ENCODE measurements at places on chromosomes 1 and 21.
A peak's percentile ranks its signal among the peaks of the same experiment; 100 is the strongest.

DNA sequence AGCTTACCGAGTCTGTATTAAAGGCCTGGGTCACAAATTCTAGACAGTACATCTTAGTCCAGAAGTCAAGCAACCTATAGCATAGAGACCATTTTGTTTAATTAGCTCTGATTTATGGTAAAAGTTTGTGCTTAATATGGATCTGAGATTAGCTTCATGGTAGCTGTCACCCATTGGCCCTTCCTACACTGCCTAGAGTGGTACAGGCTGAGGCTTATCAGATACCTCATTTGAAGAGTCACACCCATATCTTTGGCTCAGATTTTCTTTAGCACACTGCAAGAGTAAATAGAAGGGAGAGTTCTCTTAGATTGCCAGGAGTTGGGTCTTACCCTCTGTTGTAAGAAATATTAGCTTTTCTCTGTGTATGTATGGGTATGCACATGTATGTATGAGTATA lies 3.6 kb downstream of the AK4 start:
- DNase-seq: no peak

GRCh38 chr1:119298687-119299303 lies 69.8 kb upstream of the HAO2 start:
- no peak for DNase-seq

- no peak for DNase-seq
Measured at GRCh38 chr1:57279909-57280666, 143.8 kb downstream of the DAB1 start.

- DNase-seq: peak; percentile 15
Measured at GRCh38 chr1:67635055-67635809, 49.8 kb upstream of the GADD45A start.

GRCh38 chr21:18810136-18810535 lies 406.6 kb upstream of the TMPRSS15 start:
- no peak for DNase-seq

DNA sequence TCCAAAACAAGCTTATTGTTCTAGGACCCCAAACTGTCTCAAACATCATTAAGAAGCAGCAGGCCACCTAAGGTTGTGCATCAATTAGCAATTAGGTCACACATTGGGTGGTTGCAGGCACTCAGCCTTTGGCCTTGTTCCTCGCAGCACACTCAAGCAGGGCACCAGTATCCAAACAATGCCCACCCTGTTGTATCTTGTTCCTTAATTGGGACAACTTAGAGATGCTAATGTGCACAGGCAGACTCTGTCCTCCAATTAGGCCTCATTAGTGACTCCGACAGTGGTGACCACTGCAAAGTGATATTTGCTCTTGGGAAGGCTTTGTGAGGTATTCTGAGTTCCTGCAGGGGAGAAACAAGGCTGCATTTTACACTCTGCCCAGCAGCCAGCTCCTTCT lies 515.1 kb upstream of the PTBP2 start:
- no peak for DNase-seq

- peak; percentile 74 for DNase-seq
Measured at GRCh38 chr21:37072274-37072987, 440 bp downstream of the PIGP start.

DNA sequence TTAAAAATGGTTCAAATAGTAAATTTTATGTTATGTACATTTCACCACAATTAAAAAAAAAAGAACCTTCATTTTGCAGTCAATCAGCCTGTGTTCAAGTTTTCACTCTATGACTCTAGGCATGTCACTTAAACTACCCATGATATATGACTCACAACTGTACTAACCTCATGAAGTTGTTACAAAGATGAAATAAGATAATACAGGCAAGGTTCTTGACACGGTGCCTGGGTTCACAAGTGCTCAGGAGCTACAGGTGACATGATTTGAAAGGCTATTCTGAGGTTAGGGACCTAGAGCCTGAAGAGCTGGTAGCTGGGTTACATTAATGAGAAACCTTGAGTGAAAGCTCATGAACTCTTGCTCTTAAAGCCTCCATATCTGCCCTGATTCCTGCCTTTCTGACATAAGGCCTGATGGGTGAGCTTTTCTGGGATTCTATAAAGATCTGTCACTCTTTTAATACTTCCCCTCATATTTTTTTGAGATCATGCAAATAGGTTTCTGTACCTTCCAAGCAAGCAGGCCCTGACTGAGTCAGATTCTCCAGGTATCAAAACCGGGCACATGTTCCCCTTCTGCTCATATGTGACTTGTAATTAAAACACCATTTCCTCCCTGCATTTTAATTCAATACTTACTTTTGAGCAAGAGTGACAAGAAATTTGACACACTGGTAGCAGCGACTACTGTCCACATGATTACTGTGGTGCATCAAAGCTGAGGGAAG lies 34.0 kb downstream of the PCSK9 start:
- no peak for DNase-seq

- peak; percentile 13 for DNase-seq
Measured at GRCh38 chr1:32724678-32725614, 22.4 kb upstream of the SYNC start.

DNA sequence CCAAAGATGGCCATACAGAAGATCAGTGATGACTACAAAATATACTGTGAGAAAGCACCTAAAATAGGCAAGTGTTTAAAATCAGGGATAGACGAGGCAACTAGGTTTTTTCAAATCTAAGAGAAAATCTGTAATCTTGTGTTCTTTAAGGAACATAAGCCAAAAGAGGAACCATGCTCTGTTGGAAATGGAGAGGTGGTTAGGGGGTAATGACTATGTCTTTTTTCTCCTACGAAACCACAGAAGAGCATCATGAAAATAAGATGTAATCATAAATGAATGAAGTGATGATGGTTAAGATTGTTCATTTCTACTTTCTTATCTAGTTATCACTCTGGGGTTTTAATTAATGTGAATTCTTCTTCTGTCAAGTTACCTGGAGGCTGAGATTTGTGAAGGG lies 43.1 kb downstream of the RGSL1 start:
- DNase-seq: no peak

- no peak for DNase-seq
Measured at GRCh38 chr21:37408464-37409193, 42.1 kb downstream of the DYRK1A start.

- no peak for DNase-seq
Measured at GRCh38 chr1:114090738-114091505, 62.7 kb downstream of the SYT6 start.

DNA sequence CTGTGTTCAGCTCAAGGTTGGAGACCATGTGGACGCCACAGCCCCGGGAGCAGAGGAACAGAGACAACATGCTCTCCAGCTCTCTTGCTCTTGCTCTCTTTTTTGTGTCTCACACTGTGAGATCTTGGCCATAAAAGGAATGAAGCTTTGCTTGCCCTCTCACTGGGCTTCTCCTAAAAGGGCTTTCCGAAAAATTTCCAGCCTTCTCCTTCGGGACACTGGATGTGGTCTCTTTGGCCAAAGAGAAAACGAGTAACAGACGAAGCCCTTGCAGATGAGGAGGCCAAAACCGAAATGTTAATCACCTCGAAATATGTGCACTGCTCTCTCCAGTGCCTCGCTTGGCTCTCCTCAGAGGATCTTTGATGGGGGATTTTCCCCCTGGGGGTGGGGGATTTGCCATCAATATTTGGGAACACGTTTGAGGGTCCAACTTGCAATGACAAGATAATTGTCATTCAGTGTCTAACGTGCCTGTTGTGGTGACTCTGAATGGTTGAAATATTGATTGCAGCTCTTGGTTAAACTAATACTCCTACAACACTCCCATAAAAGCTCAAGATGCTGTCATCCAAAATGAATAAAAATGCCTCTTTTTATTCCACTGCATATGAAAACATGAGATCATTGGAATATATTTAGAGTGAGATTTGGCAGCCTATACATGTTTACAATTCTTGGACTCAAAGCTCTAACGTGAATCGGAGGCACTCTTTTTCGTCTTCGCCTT lies 68.6 kb upstream of the ANGPTL1 start:
- DNase-seq: no peak

DNA sequence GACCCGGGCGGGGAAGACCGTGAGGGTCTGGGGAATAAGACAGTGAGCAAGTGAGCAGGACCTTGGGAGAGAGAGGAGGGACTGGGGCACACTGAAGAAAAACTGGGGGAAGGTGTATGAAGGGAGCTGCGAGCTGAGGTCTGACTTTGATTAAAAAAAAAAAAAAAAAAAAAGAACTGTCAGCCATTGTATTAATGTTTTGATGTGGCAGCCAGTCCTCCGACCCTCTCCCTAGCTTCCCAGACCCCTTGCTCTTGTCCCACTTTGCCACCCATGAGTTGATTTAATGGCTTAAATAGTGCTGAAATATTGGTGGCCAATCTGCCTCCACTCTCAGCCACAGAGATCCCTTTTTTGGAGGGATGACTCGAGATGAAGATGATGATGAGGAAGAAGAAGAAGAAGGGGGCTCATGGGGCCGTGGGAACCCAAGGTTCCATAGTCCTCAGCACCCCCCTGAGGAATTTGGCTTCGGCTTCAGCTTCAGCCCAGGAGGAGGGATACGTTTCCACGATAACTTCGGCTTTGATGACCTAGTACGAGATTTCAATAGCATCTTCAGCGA lies 652 bp downstream of the HAX1 start:
- DNase-seq: no peak

- DNase-seq: no peak
Measured at GRCh38 chr1:208254376-208254775, 10.2 kb upstream of the PLXNA2 start.

DNA sequence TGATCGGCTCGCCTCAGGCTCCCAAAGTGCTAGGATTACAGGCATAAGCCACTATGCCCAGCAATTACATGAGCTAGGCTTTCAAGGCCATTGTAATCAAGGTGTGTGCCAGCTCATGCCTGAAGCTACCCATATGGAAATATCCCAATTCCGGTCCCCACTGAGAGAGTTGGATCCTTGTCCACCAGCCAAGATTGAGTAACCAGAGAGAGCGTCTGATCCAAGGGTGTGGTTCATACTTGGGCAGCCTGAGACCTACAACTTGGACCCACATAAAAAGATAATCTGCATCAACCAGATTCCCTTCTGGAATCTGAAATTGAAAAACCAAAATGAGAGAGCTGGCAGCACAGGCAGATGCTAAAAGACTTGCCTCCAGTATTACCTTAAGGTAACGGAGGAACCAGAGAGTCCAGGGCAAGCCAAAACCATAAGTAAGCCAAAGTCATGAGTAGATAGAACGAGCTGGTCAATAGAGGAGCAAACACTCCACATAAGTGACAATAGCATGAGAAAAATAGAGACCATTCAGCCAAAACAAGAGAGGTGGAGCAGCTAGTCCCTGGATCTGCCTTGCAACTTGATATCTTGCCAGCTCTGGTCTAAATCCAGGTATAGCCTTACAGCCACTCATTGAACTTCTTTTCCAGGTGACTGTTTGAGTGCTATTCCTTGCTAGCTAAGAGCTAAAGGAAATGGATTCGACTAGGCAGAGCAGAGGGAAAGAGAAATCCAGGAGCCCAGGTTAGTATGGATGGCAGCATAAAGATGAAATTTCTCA lies 63.8 kb upstream of the ATP1A1 start:
- no peak for DNase-seq

DNA sequence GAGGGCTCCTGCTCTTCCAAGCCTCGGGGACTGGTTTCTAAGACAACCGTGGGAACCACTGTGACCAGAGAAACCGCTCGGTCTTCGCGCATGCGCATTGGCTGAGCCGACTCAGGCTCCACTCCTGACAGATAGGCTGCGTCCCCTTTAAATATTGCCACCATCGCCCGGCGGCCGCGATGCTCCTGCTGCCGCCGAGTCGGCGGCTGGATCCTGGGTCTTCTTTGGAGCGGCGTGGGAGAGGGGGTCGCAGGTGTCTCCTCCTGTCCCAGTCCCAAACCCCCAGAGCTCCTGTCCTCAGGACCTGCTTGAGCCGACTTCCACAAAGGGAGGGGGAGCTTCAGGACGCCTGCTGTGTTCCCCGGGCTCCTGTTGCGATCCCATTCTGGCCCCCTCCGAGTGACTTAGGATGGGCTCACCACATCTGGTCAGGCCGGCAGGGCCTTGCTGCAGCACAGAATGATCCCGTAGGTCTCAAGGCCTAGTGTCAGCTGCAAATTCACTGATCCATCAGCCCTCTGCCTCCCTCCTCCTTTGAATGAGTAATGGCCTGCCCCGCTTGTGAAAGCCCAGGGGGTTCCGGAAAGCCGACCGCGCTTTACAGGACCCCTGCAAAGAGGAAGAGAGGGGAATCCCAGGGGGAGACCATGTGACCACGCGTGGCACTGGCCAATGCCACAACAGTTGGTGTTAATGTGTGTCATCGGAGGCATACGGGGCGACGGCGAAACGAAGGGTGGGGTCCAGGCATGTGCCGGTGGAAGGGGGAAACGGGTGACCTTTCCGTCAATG lies 683.2 kb upstream of the TPTE start:
- no peak for DNase-seq

- no peak for DNase-seq
Measured at GRCh38 chr1:21906173-21907078, 30.7 kb downstream of the HSPG2 start.

GRCh38 chr1:245475961-245476516 lies 321.3 kb downstream of the KIF26B start:
- DNase-seq: no peak

- no peak for DNase-seq
Measured at GRCh38 chr1:216662681-216663080, 60.5 kb downstream of the ESRRG start.

DNA sequence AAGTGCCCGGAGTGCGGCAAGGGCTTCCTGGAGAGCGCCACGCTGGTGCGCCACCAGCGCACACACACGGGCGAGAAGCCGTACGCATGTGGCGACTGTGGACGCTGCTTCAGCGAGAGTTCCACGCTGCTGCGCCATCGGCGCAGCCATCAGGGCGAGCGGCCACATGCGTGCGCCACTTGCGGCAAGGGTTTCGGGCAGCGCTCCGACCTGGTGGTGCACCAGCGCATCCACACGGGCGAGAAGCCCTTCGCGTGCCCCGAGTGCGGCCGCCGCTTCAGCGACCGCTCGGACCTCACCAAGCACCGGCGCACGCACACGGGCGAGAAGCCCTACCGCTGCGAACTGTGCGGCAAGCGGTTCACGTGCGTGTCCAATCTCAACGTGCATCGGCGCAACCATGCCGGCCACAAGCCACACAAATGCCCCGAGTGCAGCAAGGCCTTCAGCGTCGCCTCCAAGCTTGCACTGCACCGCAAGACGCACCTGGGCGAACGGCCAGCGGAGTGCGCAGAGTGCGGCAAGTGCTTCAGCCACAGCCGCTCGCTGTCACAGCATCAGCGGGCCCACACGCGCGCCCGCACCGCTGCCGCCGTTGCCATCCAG lies 10.0 kb downstream of the ZNF672 start:
- DNase-seq: no peak

DNA sequence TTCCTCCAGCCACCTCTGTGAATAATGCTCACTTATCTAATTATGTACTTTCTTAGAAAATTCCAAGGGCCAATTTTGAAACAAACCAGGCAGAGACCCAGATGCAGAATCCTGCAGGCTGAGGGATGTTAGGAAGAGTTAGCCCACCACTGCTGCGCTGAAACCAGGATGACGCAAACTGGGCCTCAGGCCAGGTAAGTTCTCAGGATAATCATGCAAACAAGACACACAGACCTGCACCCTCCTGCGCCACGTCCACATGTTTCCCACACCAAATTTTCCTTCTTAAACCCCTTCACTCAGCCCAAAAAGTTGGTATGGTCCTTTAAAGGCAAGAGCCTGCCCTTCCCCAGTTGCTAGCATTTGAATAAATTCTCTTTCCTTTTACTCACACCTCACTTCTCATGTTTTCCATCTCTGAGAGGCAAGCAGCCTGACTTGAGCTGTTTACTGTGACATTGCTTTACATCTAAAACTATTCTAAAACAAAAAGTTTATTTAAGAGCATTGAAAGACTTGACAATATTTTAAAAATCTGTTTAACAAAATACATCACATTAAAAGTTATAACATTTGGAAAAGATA lies 887.1 kb downstream of the LRRIQ3 start:
- no peak for DNase-seq
